Peyer's patch (tissue), 4 donors: ENCODE measurements at places on chromosomes 11 and 22. TPM values are rescaled to one million over a fixed set of nuclear protein-coding genes. Genes with fewer than 3 reads are reported as not detected.

- no peaks in the 10 kb centered on the region for H3K4me1 ChIP-seq
- DNase-seq: no peak
- no peaks in the 10 kb centered on the region for H3K27me3 ChIP-seq
Measured at GRCh38 chr11:36010010-36010740, 66.3 kb downstream of the LDLRAD3 start.

GRCh38 chr11:128896356-128896755 lies 5.2 kb downstream of the KCNJ5 start:
- no peak overlapping the region for H3K27ac ChIP-seq
- DNase-seq: no peak
- H3K36me3 ChIP-seq: no peaks in the 10 kb centered on the region
- H3K4me3 ChIP-seq: no peak overlapping the region
- H3K4me1 ChIP-seq: no peaks in the 10 kb centered on the region

Gene GUCY1A2
- total RNA-seq: 0.67 TPM

Gene OVCH2
- not detected for total RNA-seq

DNA sequence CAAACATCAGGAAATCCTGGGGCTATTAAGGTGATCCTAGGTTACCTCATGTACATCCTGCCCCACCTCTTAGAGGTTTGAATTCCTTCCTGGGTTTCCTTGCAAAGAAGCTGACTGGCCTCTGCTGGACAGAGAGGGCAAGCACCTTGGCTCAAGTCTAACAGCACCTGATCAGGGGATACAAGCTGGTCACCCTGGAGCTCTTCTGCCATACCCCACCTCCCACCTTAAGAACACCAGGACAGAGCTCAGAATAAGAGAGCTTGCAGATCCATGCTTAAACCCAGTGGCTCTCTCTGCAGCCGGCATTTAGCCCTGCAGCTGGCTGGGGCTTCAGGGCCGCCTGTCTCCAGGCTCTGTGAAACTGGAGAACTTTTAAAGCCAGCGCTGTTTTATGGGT lies 386.6 kb upstream of the NARS2 start:
- no peaks in the 10 kb centered on the region for H3K4me1 ChIP-seq
- H3K27me3 ChIP-seq: no peaks in the 10 kb centered on the region
- H3K27ac ChIP-seq: no peak overlapping the region
- H3K36me3 ChIP-seq: no peaks in the 10 kb centered on the region
- H3K4me3 ChIP-seq: no peak overlapping the region

Gene C1QTNF5
- 26.4 TPM for total RNA-seq

GRCh38 chr11:117931971-117932370 lies 2.8 kb upstream of the TMPRSS13 start:
- peak; percentile 21 for DNase-seq
- no peak overlapping the region for H3K4me3 ChIP-seq
- peaks cover 5% of the 10 kb centered on the region for H3K4me1 ChIP-seq

- no peak overlapping the region for H3K4me3 ChIP-seq
- peak overlapping the region; percentile 77 for H3K27ac ChIP-seq
- peaks cover 12% of the 10 kb centered on the region for H3K4me1 ChIP-seq
- H3K27me3 ChIP-seq: no peaks in the 10 kb centered on the region
- H3K36me3 ChIP-seq: no peaks in the 10 kb centered on the region
Measured at GRCh38 chr11:3049430-3050243, 7.6 kb downstream of the CARS1 start.

DNA sequence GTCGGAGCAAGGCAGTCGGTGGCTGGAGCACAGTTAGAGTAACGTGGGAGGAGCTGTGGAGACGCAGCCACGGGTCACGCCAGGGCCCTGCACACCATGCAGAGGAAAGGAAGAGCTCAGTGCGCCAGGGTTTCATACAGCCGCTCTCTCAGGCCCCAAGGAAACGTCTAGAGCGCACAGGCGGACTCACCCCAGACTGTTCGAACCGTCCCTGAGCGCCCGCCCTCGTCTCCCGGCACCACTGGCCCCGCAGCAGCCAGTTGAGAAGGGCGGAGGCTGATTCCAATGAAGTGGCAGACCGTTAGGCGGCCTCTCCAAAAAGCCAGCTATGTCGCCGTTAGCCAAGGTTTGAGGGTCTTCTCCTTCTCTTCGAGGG lies 483 bp upstream of the HYLS1 start:
- no peaks in the 10 kb centered on the region for H3K27me3 ChIP-seq
- no peaks in the 10 kb centered on the region for H3K36me3 ChIP-seq
- DNase-seq: peak; percentile 47
- H3K27ac ChIP-seq: peak overlapping the region; percentile 97
- H3K4me1 ChIP-seq: peaks cover 3% of the 10 kb centered on the region

DNA sequence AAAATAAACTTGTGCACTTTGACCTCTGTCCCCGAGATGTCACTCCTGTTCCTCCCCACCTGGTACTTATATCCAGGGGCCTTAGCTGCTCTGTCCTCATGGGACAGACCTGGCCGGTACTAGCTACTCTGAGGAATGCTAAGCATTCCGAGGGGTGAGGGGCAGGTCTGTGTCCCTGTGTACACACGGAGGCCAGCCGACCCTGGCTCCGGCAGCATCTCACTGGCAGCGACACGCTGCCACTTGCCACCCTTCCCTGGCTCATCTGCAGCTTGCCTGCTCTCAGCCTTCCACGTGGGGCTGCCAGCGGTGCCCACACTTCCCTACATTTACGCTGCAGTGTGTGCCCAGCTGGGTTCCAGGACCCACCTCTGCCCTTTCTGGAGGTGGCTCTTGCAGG lies 21.6 kb upstream of the TEF start:
- H3K27ac ChIP-seq: no peak overlapping the region
- no peaks in the 10 kb centered on the region for H3K4me1 ChIP-seq
- DNase-seq: no peak
- no peak overlapping the region for H3K4me3 ChIP-seq
- no peaks in the 10 kb centered on the region for H3K27me3 ChIP-seq

DNA sequence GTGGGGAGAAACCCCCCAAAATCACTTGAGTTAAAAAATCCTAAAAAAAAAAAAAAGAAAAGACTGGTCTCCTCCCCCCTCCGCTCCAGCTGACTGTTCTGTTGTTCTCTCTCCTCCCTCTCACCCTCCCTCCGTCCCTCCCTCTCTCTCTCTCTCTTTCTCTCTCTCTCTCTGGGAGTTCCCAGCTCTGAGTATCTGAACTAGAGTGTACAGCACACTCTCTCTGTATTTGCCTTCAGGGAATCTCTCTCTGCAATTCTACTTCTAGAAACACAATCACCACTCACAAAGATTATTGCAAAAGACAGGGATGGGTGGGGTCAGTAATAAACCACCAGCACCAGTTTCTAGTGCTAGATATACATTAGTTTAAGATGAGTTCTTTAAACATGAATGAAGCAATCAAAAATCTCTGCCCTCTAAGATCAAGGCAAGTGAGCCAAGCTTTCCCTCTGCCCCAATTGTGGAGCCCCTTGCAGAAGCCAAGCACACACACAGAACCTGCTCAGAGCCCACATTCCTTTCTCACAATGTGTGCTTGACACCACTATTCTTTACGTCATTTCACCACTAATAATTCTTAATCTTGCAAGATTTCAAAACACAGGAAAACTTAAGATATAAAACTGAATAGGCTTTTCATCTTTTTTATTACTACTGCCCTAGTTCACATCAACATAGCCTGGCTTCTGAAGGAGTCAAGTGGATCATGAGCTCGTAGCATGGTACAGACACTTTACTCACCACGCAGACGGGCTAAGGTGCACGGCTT lies 133.5 kb downstream of the RBFOX2 start:
- no peaks in the 10 kb centered on the region for H3K27me3 ChIP-seq
- H3K36me3 ChIP-seq: no peaks in the 10 kb centered on the region
- H3K27ac ChIP-seq: peak overlapping the region; percentile 78
- H3K4me3 ChIP-seq: no peak overlapping the region
- H3K4me1 ChIP-seq: no peaks in the 10 kb centered on the region

GRCh38 chr11:129191649-129192048 lies 476 bp downstream of the ARHGAP32 start:
- no peaks in the 10 kb centered on the region for H3K36me3 ChIP-seq
- no peak overlapping the region for H3K4me3 ChIP-seq
- no peak overlapping the region for H3K27ac ChIP-seq
- no peaks in the 10 kb centered on the region for H3K27me3 ChIP-seq

- H3K27ac ChIP-seq: no peak overlapping the region
- H3K4me1 ChIP-seq: peaks cover 7% of the 10 kb centered on the region
- DNase-seq: no peak
- no peaks in the 10 kb centered on the region for H3K36me3 ChIP-seq
- H3K27me3 ChIP-seq: no peaks in the 10 kb centered on the region
Measured at GRCh38 chr22:45166932-45167331, 3.2 kb downstream of the NUP50 start.

- no peak for DNase-seq
- peaks cover 16% of the 10 kb centered on the region for H3K4me1 ChIP-seq
- H3K27me3 ChIP-seq: no peaks in the 10 kb centered on the region
- no peaks in the 10 kb centered on the region for H3K36me3 ChIP-seq
Measured at GRCh38 chr11:128687321-128687720, 6.6 kb upstream of the FLI1 start.
